ENCODE measurements at places on chromosomes 2 and 18.

DNA sequence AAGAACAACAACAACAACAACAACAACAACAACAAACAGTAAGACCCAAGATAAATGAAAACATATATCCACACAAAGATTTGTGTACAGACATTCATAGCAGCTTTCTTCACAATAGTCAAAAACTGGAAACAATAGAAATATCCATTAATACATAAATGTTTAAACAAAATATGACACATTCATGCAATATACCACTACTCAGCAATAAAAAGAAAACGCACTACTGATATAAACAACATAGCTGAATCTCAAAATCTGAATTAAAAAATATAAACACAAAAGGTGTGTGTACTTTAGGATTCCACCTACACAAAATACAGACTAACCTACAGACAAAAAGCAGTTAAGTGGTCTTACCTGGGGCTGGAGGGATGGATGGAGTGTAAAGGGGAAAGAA, 42.1 kb downstream of the DOK1 start:
- no peak overlapping the region for H3K4me3 ChIP-seq
- H3K4me1 ChIP-seq: no peaks in the 10 kb centered on the region
- H3K27ac ChIP-seq: no peak overlapping the region
- H3K36me3 ChIP-seq: no peaks in the 10 kb centered on the region
- H3K27me3 ChIP-seq: no peaks in the 10 kb centered on the region

DNA sequence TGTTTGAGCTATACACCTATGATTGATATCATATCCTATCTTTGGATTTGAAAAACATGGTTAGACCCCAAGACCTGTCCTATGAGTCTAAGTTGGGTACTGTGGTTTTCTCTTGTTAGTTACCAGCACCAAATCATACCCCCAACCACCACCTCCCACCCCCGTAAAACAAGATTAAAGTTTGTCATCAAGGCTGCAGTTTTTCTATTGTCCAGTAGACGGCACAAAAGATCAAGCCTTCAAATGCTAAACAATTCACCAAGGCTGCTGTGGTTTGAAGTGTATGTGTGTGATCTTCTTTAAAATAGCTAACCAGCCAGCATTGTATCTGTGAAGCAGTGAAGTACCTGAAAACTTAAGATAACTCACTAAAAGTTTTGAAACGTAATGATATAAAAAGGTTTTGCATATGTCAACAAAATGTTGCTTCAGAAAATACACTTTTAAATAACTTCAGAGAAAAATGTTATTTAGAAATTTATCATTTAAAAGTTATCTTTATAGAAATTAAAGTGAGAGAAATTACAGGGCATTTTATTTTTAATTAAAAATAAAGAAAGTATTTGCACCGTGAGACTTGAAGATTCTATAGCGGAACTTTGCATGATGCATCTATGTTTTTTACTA, 5.8 kb upstream of the MEIS1 start:
- H3K4me1 ChIP-seq: no peaks in the 10 kb centered on the region
- H3K27ac ChIP-seq: peak overlapping the region; percentile 23
- H3K36me3 ChIP-seq: no peaks in the 10 kb centered on the region
- H3K27me3 ChIP-seq: peaks cover 31% of the 10 kb centered on the region

- no peaks in the 10 kb centered on the region for H3K4me1 ChIP-seq
- H3K36me3 ChIP-seq: no peaks in the 10 kb centered on the region
- no peaks in the 10 kb centered on the region for H3K27me3 ChIP-seq
- no peak for DNase-seq
- no peak overlapping the region for H3K27ac ChIP-seq
- H3K4me3 ChIP-seq: no peak overlapping the region
These were observed 55.4 kb upstream of the SMAD2 start for GRCh38 chr18:47985866-47986265.

DNA sequence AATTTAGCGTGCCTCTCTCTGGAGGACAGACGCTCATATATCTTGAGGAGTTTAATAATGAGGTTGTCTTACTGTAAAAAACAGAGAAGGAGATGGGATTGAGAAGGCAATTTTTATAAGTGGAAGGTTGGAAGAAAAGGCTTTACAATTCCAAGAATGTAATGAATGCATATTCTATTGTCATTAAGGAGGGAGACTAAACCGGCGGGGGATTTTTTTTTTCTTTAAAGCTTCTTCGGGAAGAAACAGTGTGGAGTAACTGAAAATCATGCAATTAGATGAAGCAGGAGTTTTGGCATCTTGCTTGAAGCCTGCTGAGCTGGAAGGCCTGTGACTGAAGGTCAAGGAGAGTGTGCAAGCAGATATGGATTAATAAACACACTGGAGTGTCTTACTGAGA, 124.4 kb downstream of the HRH4 start:
- no peaks in the 10 kb centered on the region for H3K27me3 ChIP-seq
- DNase-seq: no peak
- no peak overlapping the region for H3K4me3 ChIP-seq
- no peak overlapping the region for H3K27ac ChIP-seq
- H3K4me1 ChIP-seq: no peaks in the 10 kb centered on the region

- no peaks in the 10 kb centered on the region for H3K36me3 ChIP-seq
- no peak overlapping the region for H3K4me3 ChIP-seq
- H3K4me1 ChIP-seq: no peaks in the 10 kb centered on the region
- no peaks in the 10 kb centered on the region for H3K27me3 ChIP-seq
These were observed 116.8 kb upstream of the SPRED2 start for GRCh38 chr2:65549257-65549627.

- H3K4me1 ChIP-seq: no peaks in the 10 kb centered on the region
- no peaks in the 10 kb centered on the region for H3K36me3 ChIP-seq
- H3K27ac ChIP-seq: no peak overlapping the region
- no peak for DNase-seq
These were observed 101.0 kb upstream of the ZNF236 start for GRCh38 chr18:76721207-76721996.

GRCh38 chr18:53817976-53818950, 406.2 kb downstream of the MBD2 start:
- no peaks in the 10 kb centered on the region for H3K27me3 ChIP-seq
- H3K4me3 ChIP-seq: no peak overlapping the region
- no peak overlapping the region for H3K27ac ChIP-seq
- no peaks in the 10 kb centered on the region for H3K36me3 ChIP-seq

DNA sequence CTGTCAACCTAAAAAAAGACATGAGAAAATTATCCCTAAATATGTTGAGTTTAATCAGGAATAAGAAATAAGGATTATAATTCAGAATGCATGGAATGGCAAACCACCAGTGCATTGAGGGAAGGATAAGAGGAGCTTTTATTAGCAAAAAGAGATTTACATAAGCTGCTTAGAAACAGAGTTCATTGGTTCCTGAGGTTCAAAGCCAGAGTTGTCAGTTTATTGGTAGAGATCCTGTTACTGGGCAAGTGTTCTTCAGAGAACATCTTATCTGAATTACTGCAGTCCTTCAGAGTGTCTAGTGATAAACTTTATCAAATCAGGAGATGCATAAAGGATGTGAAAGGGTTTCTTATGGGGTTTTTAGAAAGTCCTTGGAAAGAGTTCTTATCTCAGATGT, 76.0 kb upstream of the MEX3C start:
- H3K27me3 ChIP-seq: no peaks in the 10 kb centered on the region
- no peak overlapping the region for H3K27ac ChIP-seq
- no peaks in the 10 kb centered on the region for H3K36me3 ChIP-seq
- no peak overlapping the region for H3K4me3 ChIP-seq

DNA sequence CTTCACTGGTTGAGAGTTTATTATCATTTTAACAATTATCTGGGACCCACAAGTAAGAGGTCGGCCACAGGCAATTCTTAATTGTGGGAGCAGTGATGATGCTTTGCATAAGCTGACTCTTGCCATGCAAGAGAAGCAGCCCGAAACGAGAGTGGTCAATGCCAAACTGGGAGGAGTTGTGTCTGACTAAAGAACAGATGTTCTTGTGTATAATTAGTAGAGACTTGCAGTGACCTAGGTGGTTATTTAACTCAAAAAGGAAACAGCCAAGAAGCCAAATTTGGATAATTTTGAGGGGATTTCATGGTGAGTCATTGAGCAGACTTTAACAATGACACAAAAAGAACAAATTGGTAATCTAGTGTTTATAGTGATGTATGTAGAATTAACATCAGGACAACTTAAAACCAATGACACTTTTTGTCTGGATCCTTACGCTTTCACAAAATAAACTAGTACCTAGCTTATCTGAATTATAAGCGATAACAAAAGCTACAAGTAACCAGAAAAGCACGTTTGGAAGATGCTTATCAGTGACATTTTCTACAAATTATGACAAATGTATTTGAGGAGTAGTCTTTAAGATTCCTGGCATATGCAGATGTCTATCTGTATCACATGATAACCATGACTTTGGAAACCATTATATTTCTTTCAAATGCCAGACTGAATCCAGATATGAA, 184.7 kb upstream of the DLGAP1 start:
- no peaks in the 10 kb centered on the region for H3K36me3 ChIP-seq
- H3K27me3 ChIP-seq: no peaks in the 10 kb centered on the region
- H3K27ac ChIP-seq: no peak overlapping the region
- H3K4me3 ChIP-seq: no peak overlapping the region
- no peaks in the 10 kb centered on the region for H3K4me1 ChIP-seq
- no peak for DNase-seq

DNA sequence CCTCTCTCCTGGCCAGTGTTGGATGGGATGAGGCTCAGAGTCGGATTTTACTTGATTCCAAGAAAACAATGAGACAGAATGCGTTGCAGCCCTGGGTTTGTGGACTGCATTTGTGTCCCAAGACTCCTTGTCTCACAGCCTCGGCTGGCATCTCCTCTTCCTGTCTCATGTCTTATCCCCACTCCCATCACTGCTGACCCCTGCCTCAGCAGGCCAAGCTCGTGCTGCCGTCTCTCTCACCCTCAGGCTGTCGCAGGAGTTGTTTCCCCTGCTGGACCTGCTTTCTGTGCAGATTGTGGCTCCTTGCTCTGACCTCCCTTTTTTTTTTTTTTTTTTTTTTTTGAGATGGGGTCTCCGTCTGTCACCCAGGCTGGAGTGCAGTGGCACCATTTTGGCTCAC, 70.2 kb upstream of the RALBP1 start:
- H3K4me1 ChIP-seq: no peaks in the 10 kb centered on the region
- no peak overlapping the region for H3K4me3 ChIP-seq
- no peaks in the 10 kb centered on the region for H3K36me3 ChIP-seq
- H3K27me3 ChIP-seq: no peaks in the 10 kb centered on the region
- H3K27ac ChIP-seq: peak overlapping the region; percentile 47

DNA sequence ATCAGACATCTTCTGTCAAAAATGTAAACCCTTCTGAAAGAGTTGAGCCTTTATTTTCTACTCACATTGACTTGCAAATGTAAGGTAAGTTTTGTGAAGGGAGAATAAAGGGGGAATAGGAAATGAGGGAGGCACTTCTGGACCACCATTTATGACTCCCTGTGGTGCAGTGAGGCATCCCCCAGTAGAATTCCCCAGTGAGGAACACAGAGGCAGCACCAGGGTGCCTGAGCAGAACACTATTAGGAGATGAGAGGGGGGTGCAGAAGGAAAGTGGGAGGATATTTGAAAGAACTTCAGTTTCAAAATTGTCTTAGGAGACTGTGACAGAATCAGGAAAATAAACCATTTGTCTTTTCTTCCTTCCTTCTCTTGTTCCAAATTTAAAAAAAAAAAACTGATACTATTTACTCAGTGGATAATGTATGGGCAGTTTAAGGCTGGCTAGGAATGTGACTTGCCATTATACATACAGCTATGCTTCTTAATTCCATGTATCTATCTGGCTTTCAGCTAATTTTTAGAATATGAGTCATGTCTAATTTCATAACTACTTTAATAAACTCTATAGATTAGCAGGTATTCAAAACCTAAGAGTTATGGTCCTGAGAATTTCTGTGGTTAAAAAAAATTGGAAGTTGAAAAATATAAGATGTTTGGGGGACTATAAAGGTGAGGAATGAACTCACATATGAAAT, 478.1 kb upstream of the CHAC2 start:
- H3K4me1 ChIP-seq: no peaks in the 10 kb centered on the region
- DNase-seq: no peak
- H3K27ac ChIP-seq: no peak overlapping the region
- no peak overlapping the region for H3K4me3 ChIP-seq
- no peaks in the 10 kb centered on the region for H3K36me3 ChIP-seq

DNA sequence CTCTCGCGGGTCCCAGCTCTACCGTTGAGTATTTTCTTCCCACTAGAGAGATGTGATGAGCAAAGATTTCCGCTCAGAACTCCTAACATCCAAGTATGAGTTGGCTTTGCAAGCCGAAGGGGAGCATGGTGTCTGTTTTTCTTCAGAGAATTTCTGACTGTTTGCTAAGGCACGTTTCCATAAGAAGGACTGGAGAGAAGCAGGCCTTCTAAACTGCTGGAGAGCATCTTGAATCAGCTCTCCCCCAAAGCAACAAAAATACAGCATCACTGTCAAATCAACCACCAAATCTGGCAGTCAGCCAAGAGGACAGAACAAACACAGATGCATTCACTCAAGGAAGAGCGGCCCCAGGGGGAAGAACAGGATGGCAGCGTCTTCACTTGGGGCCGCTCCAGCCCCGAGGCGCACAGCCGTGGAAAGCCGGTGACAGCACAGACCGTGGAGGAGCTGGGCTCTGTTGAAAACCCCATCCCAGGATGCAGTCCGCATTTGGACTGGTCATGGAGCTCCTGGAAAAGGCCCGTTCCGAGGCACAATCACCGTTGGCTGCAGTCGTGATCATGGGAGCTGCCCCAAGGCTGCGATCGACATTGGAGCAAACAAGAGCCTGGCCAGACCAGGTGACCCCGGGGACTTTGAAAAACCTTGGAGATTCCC, 101.4 kb downstream of the NFATC1 start:
- no peaks in the 10 kb centered on the region for H3K27me3 ChIP-seq
- no peak for DNase-seq
- peaks cover 12% of the 10 kb centered on the region for H3K4me1 ChIP-seq
- H3K36me3 ChIP-seq: peaks cover 5% of the 10 kb centered on the region
- H3K4me3 ChIP-seq: no peak overlapping the region

DNA sequence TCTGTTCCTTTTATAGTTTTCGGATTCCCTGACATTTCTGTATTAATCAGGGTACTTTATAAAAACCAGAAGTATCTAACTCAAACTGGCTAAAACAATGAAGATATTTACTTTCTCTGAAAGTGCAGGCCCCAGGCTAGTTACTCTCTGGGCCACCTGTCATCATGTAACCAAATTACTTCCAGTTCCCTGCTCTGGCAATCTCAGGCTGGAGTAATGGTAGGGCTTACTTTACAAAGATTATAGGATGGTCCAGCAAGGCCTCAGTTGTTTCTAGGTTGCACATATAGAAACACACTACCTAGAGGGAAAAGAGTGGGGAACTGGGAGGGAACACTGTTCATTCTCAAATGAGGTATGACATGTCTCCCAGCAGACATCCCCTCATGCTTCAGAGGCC, 74.8 kb downstream of the CHST9 start:
- H3K36me3 ChIP-seq: no peaks in the 10 kb centered on the region
- no peaks in the 10 kb centered on the region for H3K4me1 ChIP-seq
- no peak for DNase-seq
- H3K27ac ChIP-seq: no peak overlapping the region
- no peaks in the 10 kb centered on the region for H3K27me3 ChIP-seq

DNA sequence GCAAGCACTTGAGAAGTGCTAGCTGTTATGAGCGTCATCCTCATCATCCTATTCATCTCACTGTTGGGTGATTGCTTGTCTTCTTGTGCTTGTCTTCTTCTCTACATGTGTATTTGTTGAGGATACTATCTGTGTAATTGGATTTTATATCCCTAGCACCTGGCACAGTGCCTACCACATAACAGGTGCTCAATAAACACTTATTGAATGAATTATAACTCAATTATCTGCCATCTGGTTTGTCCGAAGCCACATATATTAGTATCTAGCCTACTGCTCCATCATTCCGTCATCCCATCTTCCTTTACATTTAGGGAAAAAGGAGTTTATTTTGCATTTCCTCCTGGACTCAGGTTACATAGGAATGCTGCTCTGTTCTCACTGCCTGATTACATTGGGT, 330.4 kb upstream of the ETAA1 start:
- no peak overlapping the region for H3K4me3 ChIP-seq
- H3K27ac ChIP-seq: no peak overlapping the region
- no peaks in the 10 kb centered on the region for H3K27me3 ChIP-seq

All from esophagus squamous epithelium (tissue), 5 donors.